Activated T-helper 2 cell treated with anti-CD3 and anti-CD28 coated beads, Interferon-gamma antibody, Interleukin-2, Interleukin-4, amounts not matched to agents 10 μg/mL and 5 μg/mL and 100 μg/mL, durations not matched to agents 14 hours and 24 hours and 36 hours (primary cell): ENCODE measurements at places on chromosomes 5 and 9.

DNA sequence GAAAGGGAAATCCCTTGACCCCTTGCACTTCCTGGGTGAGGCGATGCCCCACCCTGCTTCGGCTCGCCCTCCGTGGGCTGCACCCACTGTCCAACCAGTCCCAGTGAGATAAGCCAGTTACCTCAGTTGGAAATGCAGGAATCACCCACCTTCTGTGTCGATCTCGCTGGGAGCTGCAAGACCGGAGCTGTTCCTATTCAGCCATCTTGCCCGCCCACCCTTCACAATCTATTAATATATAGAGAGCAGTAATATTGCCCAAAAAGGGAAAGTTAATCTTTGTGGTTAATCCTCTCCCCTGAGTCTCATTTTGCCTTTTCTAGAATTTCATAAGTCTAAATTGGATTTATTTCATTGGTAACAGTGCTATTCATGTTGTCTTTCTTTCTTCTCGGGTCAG is 16.4 kb downstream of the SRD5A1 start:
- peaks cover 28% of the 10 kb centered on the region for H3K36me3 ChIP-seq
- no peaks in the 10 kb centered on the region for H3K27me3 ChIP-seq
- H3K4me3 ChIP-seq = no peak overlapping the region
- H3K4me1 ChIP-seq = peaks cover 12% of the 10 kb centered on the region

GRCh38 chr9:115921301-115921700 is 232.3 kb upstream of the PAPPA start:
- H3K4me3 ChIP-seq = no peak overlapping the region
- H3K36me3 ChIP-seq = no peaks in the 10 kb centered on the region

DNA sequence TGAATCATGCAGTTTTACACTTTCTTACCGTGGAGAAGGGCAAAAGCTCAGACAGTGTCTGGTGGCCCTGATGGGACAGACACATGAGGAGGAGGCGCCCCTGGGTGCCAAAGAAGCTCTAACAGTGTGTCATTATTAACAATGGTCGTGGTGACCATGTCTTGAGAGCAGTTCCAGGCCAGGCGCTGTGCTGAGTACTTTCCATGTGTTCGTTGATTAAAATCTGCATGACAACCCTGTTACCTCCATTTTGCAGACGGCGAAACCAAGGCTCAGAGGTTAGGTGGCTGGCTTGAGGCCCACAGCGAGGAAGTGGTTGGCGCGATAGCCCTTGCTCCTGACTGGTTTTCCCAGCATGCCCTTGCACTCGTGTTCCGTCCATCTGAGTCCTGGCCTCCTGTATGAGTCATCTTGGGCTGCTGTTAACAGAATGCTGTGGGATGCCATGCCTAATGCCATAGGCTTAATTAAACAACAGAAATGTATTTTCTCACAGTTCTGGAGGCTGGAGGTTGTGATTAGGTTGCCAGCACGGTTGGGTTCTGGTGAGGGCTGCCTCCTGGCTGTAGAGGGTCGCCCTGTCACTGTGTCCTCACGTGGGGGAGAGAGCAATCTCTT is 92.0 kb downstream of the AMBP start:
- H3K27me3 ChIP-seq = no peaks in the 10 kb centered on the region
- no peak overlapping the region for H3K4me3 ChIP-seq
- H3K36me3 ChIP-seq = no peaks in the 10 kb centered on the region
- no peak for DNase-seq
- no peak overlapping the region for H3K27ac ChIP-seq

GRCh38 chr5:129499208-129499852 is 39.2 kb downstream of the ADAMTS19 start:
- H3K36me3 ChIP-seq = no peaks in the 10 kb centered on the region
- no peaks in the 10 kb centered on the region for H3K27me3 ChIP-seq
- no peaks in the 10 kb centered on the region for H3K4me1 ChIP-seq
- DNase-seq = no peak

- H3K4me1 ChIP-seq = peaks cover 10% of the 10 kb centered on the region
- no peak overlapping the region for H3K4me3 ChIP-seq
- H3K36me3 ChIP-seq = no peaks in the 10 kb centered on the region
- no peak for DNase-seq
- no peaks in the 10 kb centered on the region for H3K27me3 ChIP-seq
- peak overlapping the region; percentile 53 for H3K27ac ChIP-seq
These were observed 42.3 kb upstream of the MUSK start for GRCh38 chr9:110626101-110626829.

GRCh38 chr9:125439434-125440272 is 178.0 kb downstream of the GAPVD1 start:
- no peaks in the 10 kb centered on the region for H3K27me3 ChIP-seq
- H3K27ac ChIP-seq = no peak overlapping the region
- DNase-seq = no peak
- no peak overlapping the region for H3K4me3 ChIP-seq

- no peak for DNase-seq
- no peak overlapping the region for H3K4me3 ChIP-seq
- no peaks in the 10 kb centered on the region for H3K36me3 ChIP-seq
- no peaks in the 10 kb centered on the region for H3K4me1 ChIP-seq
- no peak overlapping the region for H3K27ac ChIP-seq
These were observed 11.6 kb downstream of the CEL start for GRCh38 chr9:133073086-133074014.
